ENCODE measurements at places on chromosomes 2 and 18.

DNA sequence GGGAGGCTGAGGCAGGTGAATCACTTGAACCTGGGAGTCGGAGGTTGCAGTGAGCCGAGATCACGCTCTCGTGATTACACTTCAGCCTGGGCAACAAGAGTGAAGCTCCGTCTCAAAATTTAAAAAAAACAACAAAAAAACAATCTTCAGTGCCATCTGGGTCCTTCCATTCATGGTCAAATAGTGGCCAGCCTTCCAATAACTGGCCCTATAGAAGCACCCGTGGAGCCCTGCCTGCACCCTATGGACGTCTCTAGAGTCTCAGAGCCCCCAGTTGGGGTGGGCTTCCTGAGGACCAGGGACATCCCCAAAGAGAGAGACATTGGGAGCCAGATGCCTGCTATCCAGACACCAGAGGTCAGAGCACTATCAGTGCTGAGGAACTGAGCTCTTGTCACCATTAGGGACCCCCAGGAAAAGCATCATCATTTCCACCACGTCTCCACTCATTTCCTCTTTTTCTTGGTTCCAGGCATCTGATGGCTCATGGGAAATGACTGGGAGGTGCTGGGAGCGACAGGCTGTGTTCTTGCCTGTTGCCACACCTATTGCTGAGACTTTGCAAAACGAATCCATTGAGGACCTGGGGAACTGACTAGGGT, 9.4 kb downstream of the NEU2 start:
- DNase-seq, result peak; percentile 5

- no peak for DNase-seq
Observed at GRCh38 chr18:39951142-39951720, 2003.8 kb upstream of the PIK3C3 start.

DNA sequence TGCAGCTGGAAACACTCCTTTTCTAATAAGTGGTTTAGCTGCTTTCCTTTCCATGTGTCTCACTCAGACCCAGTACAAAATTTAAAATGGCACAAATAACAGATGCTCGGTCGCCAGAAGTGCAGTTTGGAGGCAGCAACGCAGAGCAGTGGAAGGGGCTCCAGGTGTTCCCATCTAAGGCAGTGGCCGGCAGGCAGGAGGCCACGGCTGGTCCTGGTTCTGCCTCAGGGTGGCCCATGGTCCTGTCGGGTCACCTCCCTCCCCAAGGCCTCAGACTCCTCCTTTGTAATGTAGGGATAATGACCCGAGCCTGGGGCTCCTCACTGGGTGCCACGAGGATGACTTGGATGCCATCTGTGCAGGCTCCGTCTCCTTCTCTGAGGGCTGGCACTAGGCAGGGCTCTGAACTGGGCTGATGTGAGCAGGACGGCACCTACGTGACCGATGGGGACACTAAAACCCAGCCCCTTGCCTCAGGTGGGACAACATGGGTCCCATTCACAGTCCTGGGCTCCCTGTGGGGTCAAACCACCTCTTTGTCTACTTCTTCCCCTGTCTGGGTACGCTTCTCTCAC, 80.9 kb upstream of the SLC66A3 start:
- DNase-seq, result no peak

GRCh38 chr18:74463254-74463653, 6.1 kb upstream of the DIPK1C start:
- DNase-seq, result no peak

- no peak for DNase-seq
Observed at GRCh38 chr2:143255899-143256298, 126.7 kb downstream of the ARHGAP15 start.

- no peak for DNase-seq
Observed at GRCh38 chr18:64710105-64710861, 561.4 kb upstream of the LINC00305 start.

DNA sequence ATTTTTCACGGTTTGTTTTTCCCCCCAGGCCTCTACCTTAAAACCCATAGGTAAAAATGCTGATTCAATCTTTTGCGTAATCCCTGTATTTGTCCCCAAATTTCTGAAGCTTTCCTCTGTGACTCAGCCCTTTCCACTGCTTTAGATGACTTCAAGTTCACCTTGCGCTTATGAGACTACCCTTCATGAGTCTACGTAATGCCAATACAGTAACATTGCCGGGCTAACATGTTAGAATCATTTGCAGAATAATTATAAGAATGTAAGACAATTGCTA, 283.0 kb downstream of the TMX3 start:
- no peak for DNase-seq

DNA sequence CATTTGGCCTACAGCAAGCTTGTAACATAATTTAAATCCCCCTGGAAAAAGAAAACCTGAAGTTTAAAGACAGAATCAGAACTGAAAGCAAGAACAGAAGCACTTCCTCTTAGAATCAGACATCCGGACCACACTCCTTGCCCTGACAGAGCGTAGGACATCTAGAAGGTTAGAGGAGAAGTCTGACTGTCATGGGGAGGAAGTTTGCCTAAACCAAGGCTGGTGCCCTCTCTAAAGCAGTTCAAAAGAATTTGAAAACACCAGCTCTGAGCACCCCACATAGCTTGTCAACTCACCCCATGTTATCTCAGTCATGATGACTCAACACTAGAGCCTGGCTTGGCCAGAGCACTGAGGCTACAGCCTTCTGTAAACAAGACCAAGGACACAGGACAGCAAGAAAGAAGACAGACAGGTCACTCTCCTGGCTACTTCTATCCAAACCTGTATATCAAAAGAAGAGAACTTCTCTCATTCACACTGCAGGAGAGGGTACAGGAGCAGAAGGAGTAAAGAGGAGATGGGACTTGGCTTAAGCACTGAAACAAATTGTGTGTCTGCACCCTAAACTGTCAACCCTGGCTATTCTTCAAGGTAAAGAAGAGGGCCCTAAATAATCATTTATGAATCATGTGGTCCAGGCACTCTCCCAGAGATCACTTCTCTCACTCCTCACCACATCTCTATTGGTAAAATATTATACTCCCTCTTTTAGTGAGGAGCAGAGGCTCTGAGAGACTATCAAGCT, 198.6 kb downstream of the MEMO1 start:
- DNase-seq, result peak; percentile 80

GRCh38 chr2:151943461-151943860, 115.2 kb upstream of the ARL5A start:
- DNase-seq, result no peak

- peak; percentile 69 for DNase-seq
Observed at GRCh38 chr2:219104107-219105035, 43.6 kb upstream of the IHH start.

DNA sequence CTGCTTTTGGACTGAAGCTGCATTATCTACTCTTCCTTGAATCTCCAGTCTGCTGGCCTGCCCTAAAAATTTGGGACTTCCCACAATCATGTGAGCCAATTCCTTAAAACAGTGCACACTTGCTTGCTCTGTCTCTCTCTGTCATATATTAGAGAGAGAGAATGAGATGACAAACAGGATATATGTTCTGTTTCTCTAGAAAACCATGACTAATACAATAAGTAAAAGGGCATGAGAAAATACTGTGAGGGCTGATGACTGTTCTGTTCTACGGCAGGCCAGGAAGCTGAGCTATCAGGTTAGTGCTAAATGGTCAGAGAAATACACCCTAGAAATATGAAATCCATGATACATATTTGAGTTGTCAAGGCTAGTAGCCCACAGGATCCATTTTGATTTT, 1896.8 kb upstream of the CELF4 start:
- DNase-seq, result no peak

GRCh38 chr2:202530038-202530437, 104.7 kb upstream of the FAM117B start:
- no peak for DNase-seq

GRCh38 chr2:40485318-40485717, 33.4 kb upstream of the SLC8A1 start:
- DNase-seq, result peak; percentile 27

DNA sequence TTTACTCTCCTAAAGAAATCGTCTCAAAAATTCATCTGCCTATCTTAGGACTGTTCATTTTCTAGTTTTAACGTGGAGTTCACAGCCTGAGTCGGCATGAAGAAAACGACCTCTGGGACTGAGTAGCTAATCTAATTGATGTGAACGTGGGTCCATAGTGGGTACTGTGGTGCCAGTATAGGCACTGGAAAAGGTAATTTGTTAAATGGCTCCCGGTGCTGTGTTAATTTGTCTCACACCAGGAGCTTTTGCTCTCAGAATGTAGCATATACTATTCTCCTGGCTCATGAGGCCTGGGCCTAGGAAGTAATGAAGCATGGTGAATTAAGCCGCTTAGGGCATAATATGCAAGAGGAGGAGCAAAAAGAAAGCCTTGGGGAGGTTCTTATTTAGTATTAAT, 414.4 kb upstream of the NXPH2 start:
- no peak for DNase-seq

- peak; percentile 90 for DNase-seq
Observed at GRCh38 chr18:13216092-13216582, 2.4 kb upstream of the LDLRAD4 start.

GRCh38 chr2:223976635-223977226, 19.5 kb downstream of the MRPL44 start:
- no peak for DNase-seq

DNA sequence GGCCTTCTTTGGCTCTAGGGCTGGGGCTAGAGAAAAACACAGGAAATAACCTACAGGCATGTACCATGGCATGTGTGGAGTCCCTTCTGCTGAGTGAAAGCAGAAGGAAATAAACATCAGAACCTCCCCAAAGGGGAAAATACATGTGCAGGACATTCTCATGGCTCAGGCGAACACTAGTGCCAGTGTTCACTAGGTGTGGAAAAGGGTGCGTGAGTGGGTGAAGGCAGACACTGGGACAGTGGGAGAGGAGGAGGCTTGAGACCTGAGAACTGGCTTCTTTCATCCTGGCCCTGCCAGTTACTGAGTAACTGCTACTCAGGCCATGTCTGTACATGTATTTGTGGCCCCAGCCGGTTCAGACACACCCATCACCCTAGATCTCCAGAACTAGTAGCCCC, 268.2 kb downstream of the PRKCE start:
- DNase-seq, result peak; percentile 19

DNA sequence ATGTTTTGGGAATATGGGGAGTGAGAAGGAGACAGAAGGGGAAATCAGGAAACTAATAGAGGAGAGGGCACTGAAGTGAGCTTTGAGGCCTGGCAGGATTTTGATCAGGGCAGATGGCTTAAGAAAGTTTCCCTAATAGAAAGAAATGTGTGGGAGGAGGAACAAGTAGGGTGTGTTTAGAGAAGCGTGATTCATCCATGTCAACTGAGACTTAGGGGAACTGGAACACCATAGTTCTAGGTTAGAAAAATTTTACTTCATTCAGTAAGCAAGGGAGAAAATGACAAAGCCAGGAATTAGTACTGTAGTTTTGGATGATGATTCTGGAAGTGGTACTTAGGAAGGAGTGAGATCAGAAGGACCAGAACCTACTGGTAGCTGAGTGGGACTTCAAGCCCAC, 296.0 kb downstream of the PLCL1 start:
- DNase-seq, result peak; percentile 88

GRCh38 chr2:113175042-113175628, 1.4 kb downstream of the PSD4 start:
- DNase-seq, result peak; percentile 26

GRCh38 chr2:235958221-235958930, 209.8 kb downstream of the GBX2 start:
- DNase-seq, result no peak

DNA sequence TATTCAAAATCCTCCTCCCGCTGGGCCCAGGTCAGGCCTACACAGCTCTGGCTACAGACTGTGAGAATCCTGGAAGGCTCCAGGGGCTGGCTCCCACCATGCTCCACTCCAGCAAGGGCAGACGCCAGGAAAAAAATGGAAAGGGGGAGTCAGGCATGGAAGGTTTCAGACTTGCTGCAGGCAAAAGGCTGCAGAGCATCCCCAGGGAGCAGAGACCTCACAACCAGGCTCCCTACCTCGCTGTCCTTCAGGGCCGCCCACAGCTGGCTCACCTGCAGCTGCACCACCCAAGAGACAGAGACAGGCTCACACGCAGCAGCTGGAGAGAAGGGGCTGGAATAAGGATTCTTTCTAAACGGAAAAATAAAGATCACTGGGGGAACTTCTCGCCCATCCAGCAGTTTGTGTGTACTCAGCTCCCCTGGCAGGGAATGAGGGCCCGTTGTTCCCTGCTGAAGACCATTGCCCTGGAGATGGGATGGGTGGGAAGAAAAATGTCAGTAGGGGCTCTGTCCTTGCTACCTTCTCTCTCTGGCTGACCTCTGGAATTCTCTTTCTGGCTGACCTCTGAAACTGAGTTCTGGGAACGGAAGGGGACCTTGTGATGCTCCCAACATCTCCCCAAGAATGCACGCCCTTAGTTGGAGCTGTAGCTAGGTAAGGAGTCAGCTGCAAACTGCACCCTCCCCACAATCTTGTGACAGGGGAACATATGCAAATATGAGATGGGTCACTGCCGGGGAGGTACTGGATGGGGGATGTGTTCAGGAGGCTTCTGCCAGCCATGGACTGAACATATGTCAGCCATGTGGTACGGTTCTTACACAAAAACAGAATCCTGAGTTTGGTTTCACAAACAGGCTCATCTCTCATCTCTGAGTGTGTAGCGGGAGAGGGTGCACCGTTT, 34.5 kb downstream of the BCL2 start:
- no peak for DNase-seq

DNA sequence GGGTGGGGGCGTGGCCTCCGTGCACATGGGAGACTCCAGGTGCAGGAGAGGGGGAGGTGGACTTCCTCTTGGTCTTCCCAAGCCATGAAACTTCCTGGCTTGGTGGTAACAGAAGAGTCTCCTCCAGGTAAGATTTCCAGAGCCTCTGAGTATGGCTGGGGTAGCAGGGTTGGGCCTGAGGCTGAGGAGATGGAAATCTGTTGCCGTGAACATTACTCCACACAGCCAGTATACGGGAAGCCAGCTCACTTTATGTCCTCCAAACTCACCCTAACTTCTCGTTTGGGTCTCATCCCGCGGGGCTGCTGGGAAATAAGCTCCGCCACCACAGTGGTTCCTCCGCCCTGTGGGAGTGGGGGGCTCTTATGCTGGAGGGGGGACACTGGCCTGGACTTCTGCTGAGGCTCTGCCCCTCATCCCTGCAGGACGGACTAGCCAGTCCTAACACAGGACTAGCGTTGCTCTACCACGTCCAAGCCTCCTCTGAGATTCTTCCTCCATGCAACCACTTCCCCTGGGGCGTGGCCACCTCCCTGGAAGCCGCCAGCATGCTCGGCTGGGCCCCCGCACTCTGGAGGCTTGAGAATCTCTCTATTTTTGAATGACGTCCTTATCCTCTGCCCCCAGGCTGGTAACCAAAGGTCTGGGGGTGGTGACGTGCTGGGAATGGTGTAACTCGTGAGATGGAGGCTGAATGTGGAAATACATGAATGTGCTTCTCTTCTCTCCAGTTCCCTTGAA, 777 bp upstream of the RAB17 start:
- DNase-seq, result peak; percentile 96

- no peak for DNase-seq
Observed at GRCh38 chr2:2575870-2576386, 244.9 kb upstream of the MYT1L start.

- peak; percentile 56 for DNase-seq
Observed at GRCh38 chr2:60104514-60105505, 448.6 kb downstream of the BCL11A start.

Data from suppressor macrophage (primary cell).